CD4-positive, alpha-beta T cell treated with Interleukin-15 for 1 hour (primary cell): ENCODE measurements at places on chromosomes 6 and 20.

- no peak for DNase-seq
These were observed 27.7 kb downstream of the COL20A1 start for GRCh38 chr20:63320616-63321147.

GRCh38 chr6:5135788-5136376 is 50.7 kb downstream of the PPP1R3G start:
- no peak for DNase-seq

DNA sequence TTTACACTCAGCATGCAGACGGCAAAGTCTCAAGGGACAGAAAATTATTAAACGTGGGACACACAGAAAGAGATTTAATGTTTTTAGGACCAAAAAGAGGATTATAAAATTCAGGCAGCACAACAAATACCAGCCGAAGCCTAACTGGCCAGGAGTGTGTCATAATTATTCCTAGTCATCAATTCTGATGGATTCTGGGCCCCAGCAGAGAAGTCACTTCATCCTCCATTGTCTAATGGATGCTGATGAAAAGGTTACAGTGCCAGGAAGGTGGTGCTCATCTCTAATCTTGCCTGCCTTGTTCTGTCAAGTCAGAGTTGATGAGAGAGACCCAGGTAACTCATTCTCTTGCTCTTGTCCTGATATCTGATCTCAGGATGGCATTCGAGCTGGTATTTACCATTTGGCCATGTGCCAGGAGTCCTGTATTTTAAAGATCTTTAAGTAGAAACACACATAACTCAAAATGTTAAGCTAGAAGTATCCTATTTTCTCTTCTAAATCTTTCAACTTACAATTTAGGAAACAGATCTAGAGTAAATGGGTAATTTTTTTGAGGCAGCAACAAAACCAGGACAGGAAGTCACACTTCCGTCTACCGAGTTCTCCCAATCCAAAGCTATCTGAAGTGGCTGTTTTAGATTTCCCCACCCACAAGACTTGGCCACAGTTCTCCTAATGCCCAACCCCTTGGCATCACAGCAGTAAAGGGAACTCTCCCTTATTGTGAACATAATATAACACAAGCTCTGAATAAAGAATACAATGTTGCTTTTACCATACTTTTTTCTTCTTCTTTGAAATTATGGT is 50.0 kb downstream of the ADAT2 start:
- no peak for DNase-seq

DNA sequence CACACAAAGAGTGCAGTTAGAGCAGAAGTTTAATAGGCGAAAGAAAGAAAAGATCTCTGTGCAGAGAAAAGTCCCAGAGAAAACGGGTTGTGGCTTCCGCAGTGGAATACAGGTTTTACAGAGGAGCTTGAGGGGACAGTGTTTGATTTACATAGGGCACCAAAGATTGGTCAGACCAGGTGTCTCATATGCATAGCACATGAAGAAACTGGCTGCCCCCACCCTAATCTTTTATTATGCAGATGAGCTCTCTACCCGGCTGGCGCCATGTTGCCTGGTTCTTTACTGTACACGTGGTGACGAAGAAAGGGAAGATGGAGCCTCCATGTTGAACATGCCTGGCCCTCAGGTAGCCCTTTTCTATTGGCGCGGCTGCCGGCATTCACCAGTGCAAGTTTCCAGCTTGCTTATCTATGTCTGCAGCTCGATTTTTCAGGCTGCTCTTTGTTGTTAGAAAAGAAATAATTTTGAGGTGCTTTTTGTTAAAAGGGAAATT is 47.4 kb downstream of the SLC35B3 start:
- DNase-seq = no peak

DNA sequence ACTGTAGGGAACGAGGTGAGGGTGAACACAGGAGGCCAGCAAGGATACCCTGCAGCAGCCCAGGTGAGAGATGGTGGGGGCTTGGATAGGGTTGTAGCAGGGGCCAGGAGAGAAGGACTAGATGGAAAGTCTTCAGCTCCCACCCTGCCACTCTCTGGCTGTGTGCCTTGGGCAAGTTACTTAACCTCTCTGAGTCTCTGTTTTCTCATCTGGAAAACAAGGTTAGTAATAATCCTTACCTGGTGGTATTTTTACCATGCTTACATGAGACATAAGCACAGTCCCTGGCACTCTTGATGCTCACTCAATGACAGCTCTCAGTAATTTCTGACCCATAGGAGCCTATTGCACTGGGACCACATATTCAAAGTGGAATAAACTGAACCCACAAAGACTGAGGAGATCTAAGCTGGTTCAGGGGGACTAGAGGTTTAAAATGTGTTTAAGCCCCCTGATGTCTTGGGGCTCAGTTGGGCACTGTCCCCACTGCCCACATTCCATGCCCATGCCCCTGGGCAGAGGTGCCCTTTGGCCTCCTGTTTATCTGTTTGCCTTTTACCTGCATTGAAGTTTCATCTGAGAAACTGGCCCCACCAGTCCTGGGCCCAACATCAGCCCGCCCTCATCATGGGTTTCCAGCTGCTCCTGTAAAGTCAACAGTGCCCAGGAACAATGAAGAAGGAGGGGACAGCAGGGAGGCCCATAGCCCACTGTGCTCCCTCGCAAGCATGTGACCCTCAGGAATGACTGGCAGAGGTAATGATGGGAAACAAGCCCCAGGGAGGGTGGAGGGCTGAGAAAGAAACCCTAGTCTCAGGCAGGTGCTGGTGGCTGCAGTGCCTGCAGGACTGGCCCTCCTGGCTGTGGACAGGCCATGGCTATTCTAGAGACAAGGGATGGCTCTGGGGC is 104.0 kb downstream of the VEGFA start:
- DNase-seq = no peak

- no peak for DNase-seq
These were observed 164.1 kb downstream of the TAF4 start for GRCh38 chr20:61901392-61902220.

GRCh38 chr20:37172836-37173235 is 6.3 kb upstream of the RPN2 start:
- DNase-seq = no peak

DNA sequence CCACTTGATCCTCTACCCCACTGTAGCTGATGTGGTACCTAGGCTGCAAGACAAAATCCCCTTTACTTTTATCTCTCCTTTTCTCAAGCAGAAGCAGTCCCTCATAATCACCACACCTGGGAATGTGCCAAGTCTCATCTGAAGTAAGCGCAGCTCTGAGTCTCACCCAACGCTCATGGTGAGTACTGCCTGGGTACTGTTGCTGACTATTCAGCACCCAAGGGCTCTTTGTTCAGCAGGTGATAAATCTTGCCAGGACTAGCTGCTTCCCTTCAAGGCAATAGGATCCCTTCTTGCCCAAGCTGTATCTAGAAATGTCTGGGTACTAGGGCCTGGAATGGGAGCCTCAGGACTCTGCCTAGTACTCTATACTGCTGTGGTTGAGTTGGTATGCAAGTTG is 70.9 kb downstream of the GCLC start:
- DNase-seq = no peak

DNA sequence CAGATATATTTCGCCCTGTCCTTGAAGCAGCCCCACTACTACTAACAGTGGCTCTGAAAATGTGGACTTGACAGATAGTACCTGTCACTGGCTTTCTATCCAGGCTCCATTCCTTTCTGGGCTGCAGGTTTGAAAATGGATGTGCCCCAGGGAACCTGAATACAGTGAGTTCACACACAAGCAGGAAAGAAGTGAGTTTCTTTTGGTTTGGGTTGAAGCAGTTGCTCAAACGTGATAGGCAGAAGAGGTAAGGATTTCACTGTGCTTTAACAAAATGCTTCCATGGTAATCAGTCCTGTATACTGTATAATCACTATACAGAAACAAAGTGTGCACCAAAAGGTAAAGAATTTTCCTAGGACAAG is 382.9 kb downstream of the PRKN start:
- no peak for DNase-seq

DNA sequence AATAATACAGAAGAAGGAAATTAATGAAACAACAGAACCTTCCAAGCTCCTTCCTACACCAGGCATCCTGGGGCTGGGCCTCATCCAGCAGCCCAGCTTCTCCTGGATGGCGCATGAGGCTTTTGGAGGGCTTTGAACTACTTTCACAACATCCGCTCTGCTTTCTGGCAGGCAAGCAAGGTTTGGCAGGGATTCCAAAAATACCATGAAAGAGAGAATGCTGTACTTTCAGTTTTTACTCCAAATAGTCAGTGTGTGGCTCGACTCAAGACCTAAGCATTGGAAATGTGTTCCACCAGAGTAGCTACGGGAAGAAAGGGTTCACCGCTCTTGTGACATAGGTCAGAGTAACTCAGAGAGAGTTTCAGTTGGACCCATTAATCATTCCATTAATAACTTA is 125.4 kb downstream of the OPRM1 start:
- no peak for DNase-seq

DNA sequence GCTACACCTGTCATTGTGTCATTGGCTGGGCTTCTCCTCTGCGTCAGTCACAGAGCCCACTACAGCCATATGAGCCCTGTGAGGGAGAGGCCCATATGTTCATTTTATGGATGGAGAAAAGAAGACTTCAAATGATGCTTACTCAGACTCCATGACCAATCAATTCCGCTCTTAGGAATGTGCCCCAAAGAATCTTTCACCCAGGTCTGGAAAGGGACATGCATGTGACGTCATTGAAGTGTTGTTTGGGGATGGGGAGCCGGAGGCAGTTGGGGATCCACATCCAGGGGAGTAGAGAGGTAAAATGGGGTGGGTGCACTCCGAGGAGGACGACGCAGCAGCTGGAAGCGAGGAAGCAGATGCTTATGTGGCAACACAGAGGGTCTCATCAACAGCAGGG is 9.6 kb upstream of the C6orf132 start:
- DNase-seq = no peak
